T-helper 2 cell (primary cell): ENCODE measurements at places on chromosomes 2 and 18.

DNA sequence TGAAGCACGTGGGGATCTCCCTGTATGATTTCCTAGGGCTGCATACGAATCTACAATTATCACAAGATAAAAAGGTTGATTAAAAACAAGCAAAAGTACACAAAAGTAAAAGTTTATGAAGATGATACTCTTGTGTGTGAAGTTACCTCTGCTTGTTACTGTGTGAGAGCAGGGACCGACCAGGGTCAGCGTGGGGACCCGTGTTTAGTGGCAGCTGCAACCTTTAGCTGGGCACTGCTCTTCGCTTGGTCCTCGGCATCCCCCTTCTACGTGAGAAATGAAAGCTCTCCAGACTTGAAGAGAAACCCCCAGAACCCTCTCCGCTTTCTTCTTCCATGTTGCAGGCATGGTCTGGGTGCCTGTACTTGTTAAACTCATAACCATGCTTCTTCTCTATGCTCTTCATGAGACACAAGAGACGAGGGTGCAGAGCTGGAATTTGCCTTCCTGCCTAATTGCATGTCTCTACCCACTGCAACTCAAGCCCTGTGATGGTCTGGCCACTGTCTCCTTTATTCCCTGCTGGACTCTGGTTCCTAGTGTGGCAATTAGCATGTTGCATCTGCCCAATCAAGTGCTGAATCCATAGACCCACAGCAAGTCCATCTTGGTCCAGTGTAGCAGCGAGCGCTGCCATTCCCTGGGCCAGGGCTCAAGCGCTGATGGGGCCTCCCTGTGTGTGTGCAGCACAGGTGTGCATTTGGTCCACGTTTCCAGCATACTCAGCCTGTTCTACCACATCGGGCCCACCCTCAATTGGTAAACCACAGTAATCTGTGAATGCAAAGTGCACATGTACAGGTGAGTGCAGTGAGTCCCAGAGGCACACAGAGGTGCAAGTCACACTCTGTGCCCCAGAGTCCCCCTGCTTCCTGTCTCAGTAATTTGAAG lies 88.5 kb downstream of the TWIST2 start:
- no peak for DNase-seq

GRCh38 chr2:58494071-58494501 lies 253.0 kb upstream of the FANCL start:
- DNase-seq, result no peak

GRCh38 chr18:8705961-8706790 lies 820 bp downstream of the MTCL1 start:
- no peak for DNase-seq

DNA sequence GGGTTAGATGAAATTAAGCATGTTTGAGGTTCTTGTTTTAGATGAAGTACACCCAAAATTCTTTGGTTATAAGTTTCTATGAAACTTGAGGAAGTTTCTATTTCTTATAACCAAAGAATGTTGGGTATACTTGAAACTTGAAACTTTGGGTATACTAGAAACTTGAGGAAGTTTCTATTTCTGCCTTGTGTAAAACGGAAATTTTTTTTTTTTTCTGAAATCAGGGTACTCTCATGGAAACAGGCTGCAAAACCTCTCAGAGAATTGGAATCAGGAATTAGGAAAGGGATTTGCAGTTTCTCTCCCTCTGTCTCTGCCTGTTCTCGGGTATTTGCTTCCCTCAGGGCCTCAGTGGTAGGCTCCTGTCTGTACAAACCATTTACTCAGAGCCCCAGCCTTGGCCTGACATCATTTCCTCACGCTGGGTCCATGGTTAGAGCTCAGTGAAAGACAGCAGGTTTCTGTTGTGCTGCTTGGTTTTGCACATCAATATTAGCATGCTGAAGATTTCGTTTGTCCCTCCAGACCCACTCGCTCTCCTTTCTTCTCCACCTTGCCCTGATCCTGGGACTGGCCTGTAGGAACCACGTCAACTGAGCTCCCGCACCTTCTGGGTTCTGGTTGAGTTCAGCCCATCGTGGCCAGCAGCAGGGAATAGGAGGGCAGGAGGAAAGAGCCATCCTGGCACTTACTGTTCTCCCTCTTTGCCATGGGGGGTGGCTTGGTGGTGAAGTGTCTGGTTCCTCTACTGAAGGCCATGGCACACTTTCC lies 106.4 kb downstream of the POLR1A start:
- DNase-seq, result peak; percentile 13

GRCh38 chr2:127100251-127101047 lies 6.5 kb downstream of the BIN1 start:
- DNase-seq, result no peak

GRCh38 chr18:14748496-14748895 lies 524 bp downstream of the ANKRD30B start:
- DNase-seq, result no peak

GRCh38 chr2:112056626-112056987 lies 1.5 kb downstream of the TMEM87B start:
- DNase-seq, result no peak

GRCh38 chr2:86416146-86416545 lies 25.0 kb upstream of the KDM3A start:
- no peak for DNase-seq

GRCh38 chr2:136168720-136169119 lies 50.8 kb upstream of the CXCR4 start:
- no peak for DNase-seq
